ENCODE measurements at places on chromosomes 16 and 17.
A peak's percentile ranks its signal among the peaks of the same experiment; 100 is the strongest.

GRCh38 chr17:66947311-66947710 is 17.2 kb upstream of the CACNG4 start:
- no peak for DNase-seq
- H3K36me3 ChIP-seq: no peaks in the 10 kb centered on the region

DNA sequence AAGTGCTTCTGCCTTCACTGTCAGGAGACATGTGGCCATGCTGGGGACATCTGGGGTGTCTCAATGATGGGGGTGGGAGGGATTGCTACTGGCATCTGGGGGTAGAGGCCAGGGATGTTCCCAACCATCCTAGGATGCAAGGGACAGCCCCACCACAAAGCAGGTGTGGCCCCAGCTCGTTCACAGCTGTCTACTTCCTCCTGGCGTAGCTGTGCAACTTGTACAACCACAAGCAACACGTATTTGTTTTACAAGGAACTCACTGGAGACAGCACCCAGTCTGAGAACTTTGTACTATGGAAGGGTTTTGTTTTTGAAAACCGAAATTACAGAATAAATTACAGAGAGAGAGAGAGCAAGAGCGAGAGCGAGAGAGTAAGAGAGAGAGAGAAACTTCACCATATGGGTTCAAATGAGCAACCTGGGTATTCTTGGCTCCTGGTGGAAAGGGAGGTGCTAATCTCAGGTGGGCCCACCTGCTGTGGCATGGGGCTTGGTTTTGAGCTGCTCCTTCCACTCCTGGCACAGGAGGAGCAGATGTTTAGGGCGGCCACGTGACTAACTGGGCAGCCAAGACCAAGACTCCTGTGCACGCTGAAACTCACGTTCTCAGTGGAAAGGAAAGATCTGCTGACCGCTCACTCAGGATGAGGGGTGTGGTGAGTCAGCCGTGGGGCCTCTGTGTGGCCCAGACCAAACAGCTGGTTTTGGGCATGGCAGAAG is 17.5 kb upstream of the TNFRSF13B start:
- H3K4me3 ChIP-seq: no peak overlapping the region
- H3K27me3 ChIP-seq: no peaks in the 10 kb centered on the region
- H3K27ac ChIP-seq: no peak overlapping the region
- no peaks in the 10 kb centered on the region for H3K36me3 ChIP-seq
- H3K4me1 ChIP-seq: peaks cover 21% of the 10 kb centered on the region
- DNase-seq: no peak

- H3K36me3 ChIP-seq: no peaks in the 10 kb centered on the region
- H3K4me1 ChIP-seq: no peaks in the 10 kb centered on the region
- no peak for DNase-seq
- no peaks in the 10 kb centered on the region for H3K27me3 ChIP-seq
Measured at GRCh38 chr16:81843243-81843582, 64.1 kb downstream of the PLCG2 start.

- no peaks in the 10 kb centered on the region for H3K27me3 ChIP-seq
- no peak for DNase-seq
Measured at GRCh38 chr16:79213214-79213613, 387.3 kb downstream of the MAF start.

GRCh38 chr16:12323007-12323758 is 346.6 kb downstream of the SNX29 start:
- no peaks in the 10 kb centered on the region for H3K27me3 ChIP-seq
- no peak overlapping the region for H3K4me3 ChIP-seq
- H3K27ac ChIP-seq: no peak overlapping the region
- no peaks in the 10 kb centered on the region for H3K4me1 ChIP-seq
- no peaks in the 10 kb centered on the region for H3K36me3 ChIP-seq

DNA sequence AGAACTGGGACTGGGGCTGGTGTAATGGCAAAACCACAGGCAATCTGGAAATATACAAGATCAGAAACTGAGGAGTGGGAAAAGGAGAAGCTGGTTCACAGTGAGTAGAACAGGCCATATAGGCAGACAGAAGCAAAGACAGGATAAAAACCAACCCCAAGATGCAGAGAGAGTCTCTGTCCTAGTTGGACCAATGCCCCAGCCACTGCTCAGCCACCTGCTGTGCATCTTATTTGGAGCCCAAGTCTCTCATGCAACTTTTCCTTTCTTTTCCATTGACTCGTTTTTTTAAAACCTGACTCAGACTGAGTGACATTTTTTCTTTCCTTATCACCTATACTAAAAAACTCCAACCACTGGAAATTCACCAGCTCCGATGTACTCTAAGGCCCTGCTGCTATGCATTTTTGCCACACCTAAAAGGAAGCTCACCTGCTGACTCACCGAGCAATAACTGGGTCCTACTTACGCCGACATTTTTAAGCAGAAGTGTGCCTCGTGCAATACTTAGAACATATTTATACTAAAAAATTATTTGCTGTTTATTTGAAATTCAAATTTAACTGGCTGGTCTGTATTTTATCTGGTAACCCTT is 100.8 kb upstream of the XYLT1 start:
- DNase-seq: no peak
- H3K4me1 ChIP-seq: no peaks in the 10 kb centered on the region
- no peak overlapping the region for H3K27ac ChIP-seq
- H3K27me3 ChIP-seq: no peaks in the 10 kb centered on the region

GRCh38 chr17:75698659-75699058 is 22.6 kb upstream of the ITGB4 start:
- peaks cover 54% of the 10 kb centered on the region for H3K4me1 ChIP-seq
- H3K27ac ChIP-seq: peak overlapping the region; percentile 75
- no peaks in the 10 kb centered on the region for H3K36me3 ChIP-seq
- DNase-seq: no peak

DNA sequence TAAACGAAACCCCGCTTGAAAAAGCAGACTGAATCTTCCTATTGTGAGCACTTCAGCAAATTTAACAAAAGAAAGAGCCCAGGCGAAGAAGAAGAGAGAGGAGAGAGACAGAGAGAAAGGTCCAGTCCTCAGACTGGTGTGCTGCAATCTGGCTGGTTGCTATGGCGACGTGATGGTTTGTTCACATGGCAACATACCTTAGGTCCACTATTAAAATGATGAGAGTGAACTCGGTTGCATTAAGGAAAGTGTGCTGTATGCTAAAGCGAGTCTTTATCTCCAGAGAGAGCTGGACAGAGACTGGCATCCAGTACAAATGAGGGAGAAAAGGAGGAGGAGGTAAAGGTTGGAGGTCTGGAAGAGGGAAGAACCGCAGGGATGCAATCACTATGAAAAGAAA is 271.8 kb upstream of the ZFHX3 start:
- no peak overlapping the region for H3K4me3 ChIP-seq
- DNase-seq: no peak

DNA sequence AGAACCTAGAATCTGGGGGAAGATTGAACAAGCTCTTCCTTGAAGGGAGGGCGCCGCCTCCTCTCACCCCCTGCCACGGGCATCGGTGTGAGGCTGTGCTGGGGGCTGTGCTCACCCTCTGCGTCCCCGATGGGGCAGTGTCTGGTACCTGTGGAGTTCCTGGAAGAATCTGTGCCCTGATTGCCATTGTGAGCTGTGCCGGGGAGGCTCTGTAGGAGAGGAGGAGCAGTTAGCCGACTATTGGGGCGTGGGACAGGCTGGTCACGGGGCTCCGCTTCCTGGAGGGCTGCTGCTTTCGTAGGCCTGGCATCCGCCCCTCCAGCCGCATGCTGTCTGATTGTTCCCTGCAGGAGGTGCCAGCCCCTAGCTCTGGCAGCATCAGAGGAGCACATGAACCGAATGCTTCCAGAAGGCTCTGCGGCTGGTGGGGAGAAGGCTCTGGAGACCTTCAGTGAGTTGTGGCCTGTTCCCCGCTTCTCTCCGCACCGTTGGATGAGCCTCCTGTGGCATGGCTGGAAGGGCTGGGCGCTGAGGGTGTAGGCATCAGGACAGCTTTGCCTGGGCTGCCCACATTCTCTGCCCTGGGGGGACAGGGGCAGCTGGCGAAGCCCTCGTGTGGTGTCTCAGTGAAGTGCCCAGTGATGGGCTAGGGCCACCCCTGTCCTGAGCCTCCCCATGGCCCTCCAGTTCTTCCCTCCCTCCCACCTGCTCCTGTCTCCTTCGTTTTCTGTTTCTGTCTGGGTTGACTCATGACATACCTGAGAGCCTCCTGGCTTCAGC is 86.9 kb downstream of the SEC14L1 start:
- peak overlapping the region; percentile 70 for H3K27ac ChIP-seq
- H3K27me3 ChIP-seq: no peaks in the 10 kb centered on the region
- no peaks in the 10 kb centered on the region for H3K4me1 ChIP-seq
- H3K4me3 ChIP-seq: no peak overlapping the region

GRCh38 chr16:88655733-88656281 is 5.0 kb upstream of the CYBA start:
- no peaks in the 10 kb centered on the region for H3K27me3 ChIP-seq
- H3K4me3 ChIP-seq: no peak overlapping the region
- H3K4me1 ChIP-seq: peaks cover 19% of the 10 kb centered on the region
- H3K27ac ChIP-seq: no peak overlapping the region

- H3K4me3 ChIP-seq: no peak overlapping the region
- H3K4me1 ChIP-seq: peaks cover 79% of the 10 kb centered on the region
- H3K36me3 ChIP-seq: no peaks in the 10 kb centered on the region
- H3K27me3 ChIP-seq: no peaks in the 10 kb centered on the region
- no peak overlapping the region for H3K27ac ChIP-seq
Measured at GRCh38 chr17:78769196-78769773, 12.8 kb downstream of the CYTH1 start.

DNA sequence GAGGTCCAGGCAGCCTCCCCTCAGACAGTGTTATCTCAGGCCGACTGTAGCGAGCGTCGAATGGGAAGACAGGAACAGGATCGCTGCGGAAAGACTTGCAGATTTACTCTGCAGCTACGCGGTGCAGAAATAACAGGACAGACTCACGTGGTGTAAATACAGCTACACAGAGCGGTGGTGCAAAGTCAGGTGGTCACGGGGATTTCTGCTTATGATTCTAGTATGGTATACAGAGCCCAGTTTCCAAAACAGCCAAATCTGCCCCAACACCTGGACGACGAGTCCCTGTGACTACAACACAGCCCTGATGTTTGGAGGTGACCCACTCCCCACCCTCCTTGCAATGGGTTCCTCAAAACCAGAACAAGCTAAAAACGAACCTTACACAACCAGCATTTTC is 40.6 kb upstream of the ABR start:
- H3K36me3 ChIP-seq: no peaks in the 10 kb centered on the region
- H3K4me3 ChIP-seq: no peak overlapping the region
- no peak overlapping the region for H3K27ac ChIP-seq
- H3K4me1 ChIP-seq: no peaks in the 10 kb centered on the region
- no peaks in the 10 kb centered on the region for H3K27me3 ChIP-seq
- DNase-seq: no peak

DNA sequence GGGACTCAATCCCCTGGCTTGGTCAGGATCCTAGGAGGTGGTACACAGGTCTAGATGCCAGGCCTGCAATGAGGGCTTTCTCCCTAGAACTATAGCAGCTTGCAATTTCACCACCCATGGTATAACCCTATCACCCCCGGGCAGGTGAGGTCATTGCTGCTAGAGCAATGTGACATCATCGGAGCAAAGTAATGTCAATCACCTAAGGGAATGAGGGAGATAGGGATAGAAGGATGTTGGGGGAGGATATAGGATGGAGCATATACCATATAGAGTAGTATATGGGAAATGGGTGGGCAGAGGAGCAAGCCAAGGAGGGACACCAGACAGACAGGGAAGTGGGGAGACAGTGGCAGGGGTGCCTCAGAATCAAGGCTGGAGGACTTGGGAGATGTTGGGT is 3.3 kb downstream of the KCNH4 start:
- peaks cover 33% of the 10 kb centered on the region for H3K4me1 ChIP-seq
- H3K27me3 ChIP-seq: peaks cover 21% of the 10 kb centered on the region
- H3K4me3 ChIP-seq: no peak overlapping the region
- DNase-seq: no peak
- H3K27ac ChIP-seq: no peak overlapping the region

All from left lung (tissue), 14 donors.